Right lung (tissue), 10 donors: ENCODE measurements at places on chromosomes 2 and 18. TPM values are rescaled to one million over a fixed set of nuclear protein-coding genes. Genes with fewer than 3 reads are reported as not detected.

The MSGN1 gene
- not detected for polyA plus RNA-seq

GRCh38 chr2:188452084-188452483 lies 160.4 kb downstream of the GULP1 start:
- no peak for DNase-seq

The FBXO36 gene
- 5.9 TPM for polyA plus RNA-seq

GRCh38 chr18:8863427-8863826 lies 158.1 kb downstream of the MTCL1 start:
- DNase-seq, result no peak

The PSD4 gene
- polyA plus RNA-seq, result 20.0 TPM

GRCh38 chr2:71129902-71130151 lies 202 bp downstream of the MCEE start:
- no peak for DNase-seq

The CFAP53 gene
- 6.5 TPM for polyA plus RNA-seq

GRCh38 chr18:52682260-52682659 lies 342.3 kb downstream of the DCC start:
- no peak for DNase-seq

The ACMSD gene
- 1.8 TPM for polyA plus RNA-seq

DNA sequence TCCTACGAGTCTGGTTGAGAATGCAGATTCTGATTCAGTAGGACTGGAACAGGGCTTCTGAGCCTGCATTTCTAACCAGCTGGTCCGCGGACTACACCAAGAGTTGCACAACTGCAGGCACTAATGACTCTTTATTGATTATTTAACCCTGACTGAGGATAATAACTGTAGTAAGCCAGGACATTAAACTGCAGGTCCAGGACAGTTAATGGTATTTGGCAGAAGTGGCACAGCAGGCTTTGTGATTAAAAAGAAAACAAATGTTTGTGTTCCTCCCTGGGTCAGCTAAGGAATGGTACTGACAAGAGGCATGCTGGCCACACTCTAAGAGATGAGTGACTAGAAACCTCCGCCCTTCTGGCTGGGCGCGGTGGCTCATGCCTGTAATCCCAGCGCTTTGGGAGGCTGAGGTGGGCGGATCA lies 59.4 kb downstream of the ALPK2 start:
- DNase-seq, result no peak

The YES1 gene
- polyA plus RNA-seq, result 75.4 TPM

DNA sequence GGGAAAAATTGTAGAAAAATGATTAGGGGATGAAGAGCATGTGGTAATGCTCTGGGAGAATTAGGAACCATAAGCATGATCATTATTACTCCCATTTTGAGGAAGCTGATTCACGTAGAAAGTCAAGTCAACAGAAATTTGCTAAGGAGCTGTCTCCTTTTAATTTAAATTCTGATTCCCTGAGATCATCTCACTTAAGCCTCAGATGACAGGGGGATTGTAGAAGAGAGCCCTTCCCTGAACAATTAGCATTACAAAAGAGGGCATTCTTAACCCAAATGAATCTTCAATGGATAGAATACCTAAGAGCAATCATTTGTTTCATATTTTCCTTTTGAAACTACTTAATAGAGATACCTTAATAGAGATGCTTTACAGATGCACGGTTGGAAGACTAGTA lies 267.9 kb downstream of the NYAP2 start:
- no peak for DNase-seq

DNA sequence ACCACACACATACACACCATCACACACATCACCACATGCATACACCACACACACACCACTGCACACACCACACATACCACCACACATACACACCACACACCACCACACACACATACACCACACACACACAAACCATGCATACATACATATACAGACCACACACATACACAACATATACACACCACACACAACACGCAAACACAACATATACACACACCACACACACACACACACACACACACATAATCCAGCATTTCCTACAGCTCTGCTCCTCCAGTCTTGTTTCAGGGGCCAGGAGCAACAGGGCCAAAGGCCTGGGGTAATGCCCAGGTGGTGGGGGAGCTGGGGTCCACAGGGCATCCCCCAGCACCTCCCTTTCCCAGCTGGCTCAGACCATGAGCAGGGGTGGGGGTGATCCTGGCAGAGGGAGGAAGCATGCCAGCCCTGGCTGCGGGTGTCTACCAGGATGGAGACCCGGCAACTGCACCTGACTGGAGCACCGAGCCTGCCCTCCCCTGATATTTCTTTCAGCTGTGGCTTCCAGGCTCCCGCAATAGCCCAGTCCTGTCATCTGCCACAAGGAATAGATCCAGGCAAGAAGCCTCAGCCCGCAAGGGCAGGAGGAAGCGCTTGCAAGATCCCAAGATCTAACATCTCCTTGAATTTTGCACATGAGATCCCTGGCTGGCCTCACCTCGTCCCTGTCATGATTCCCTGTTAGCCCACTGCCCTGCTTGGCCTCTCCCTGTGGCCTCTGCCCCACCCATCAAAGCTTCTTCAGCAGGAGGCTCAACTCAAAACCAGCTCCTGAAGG lies 196.9 kb downstream of the TNS1 start:
- DNase-seq, result no peak
